ENCODE measurements at places on chromosomes 1 and 21.

DNA sequence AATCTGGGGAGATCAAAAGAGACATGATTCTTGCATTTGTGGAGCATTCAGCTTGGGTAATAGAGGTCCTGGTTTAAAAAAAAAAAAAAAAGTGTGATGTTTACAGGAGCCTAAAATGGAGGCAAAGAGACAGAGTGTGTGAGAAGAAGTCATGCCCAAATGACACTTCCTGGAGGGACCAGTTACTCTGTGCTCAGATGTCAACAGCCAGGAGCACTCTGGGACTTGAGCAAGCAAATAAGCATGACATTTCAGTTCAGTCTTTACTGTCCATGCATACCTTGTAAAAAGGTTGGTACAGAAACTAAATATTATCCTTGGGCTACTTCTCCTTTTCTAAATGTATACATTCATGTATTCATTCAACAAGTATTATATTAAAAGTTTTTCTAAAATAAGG lies 25.2 kb upstream of the ADGRL2 start:
- DNase-seq = no peak

DNA sequence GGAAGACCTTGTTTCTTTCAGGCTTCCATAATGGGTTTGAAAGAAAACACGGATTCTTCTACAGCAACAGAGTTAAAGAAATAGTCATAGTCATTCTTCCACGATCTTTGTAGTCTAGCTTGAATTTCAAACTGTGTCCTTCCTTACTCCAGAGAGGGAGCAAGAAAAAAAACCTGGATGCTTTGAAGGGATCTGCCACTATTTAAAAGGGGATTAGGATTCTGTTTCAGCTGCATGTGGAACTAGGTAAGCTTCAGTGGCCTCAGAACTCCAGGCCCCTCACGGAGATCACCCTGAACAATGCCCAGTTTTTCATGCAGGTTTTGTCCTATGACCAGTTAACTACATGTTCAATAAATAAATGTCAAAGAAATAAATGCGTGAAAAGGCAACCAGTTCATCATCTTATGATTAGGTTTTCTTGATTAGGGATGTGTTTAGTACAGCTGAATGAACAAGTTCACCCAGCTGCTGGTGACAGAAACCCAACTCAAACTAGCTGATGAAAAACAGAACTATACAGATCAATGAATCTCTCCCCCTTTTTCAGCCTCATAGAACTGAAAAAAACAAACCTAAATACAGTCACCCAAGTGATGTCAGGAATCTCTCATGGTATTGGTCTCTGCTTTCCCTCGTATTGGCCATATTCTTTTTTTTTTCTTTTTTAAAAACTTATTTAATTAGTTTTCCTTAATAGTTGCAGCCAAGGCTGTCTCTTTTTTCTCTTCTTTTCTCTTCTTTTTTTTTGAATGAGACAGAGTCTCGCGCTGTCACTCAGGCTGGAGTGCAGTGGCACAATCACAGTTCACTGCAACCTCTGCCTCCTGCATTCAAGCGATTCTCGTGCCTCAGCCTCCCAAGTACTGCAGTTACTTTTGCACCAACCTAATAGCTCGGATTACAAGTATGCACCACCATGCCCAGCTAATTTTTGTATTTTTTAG lies 14.6 kb upstream of the MPZL1 start:
- DNase-seq = no peak

GRCh38 chr21:37459575-37459974 lies 93.0 kb downstream of the DYRK1A start:
- no peak for DNase-seq

DNA sequence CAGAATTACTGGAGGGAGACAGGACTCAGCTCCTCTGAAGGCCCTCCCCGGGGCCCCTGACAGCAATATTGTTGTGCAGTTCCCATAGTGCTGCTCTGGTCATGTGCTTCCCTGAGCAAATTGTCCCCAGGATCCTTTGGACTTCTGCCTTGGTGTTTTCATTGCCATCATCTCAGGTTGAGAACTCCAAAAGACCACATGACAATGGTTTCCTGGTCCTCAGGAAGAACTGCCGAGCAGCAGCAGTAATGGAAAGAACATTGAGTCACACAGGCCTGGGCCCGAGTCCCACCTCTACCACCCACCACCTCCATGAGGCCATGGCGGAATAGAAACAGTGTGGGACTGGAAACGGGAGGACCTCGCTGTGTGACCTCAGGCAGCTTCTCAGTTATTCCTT lies 6.3 kb upstream of the CTTNBP2NL start:
- DNase-seq = no peak

- no peak for DNase-seq
Observed at GRCh38 chr21:41425954-41426675, at the start of gene MX1. Gene MX1 (plus strand): TSS chr21:41426239. CDS start chr21:41432071, 5,832 bp downstream.

- DNase-seq = no peak
Observed at GRCh38 chr1:8078176-8078671, 52.1 kb upstream of the ERRFI1 start.

- no peak for DNase-seq
Observed at GRCh38 chr1:203131548-203132200, 4.1 kb downstream of the ADORA1 start.

- no peak for DNase-seq
Observed at GRCh38 chr1:248834343-248834940, 3.6 kb upstream of the ZNF672 start.

DNA sequence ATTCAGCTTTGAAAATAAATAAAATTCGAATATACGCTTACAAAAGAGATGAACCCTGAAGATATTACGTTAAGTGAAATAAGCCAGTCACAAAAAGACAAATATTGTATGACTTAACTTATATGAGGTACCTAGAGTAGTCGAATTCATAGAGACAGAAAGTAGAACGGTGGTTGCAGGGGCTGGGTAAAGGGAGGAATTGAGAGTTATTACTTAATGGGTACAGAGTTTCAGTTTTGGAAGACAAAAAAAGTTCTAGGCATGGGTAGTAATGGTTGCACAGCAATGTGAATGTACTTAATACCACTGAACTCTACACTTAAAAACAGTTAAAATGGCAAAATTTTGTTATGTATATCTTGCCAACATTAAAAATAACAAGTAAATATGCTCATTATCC lies 48.6 kb upstream of the ZNHIT6 start:
- DNase-seq = no peak

DNA sequence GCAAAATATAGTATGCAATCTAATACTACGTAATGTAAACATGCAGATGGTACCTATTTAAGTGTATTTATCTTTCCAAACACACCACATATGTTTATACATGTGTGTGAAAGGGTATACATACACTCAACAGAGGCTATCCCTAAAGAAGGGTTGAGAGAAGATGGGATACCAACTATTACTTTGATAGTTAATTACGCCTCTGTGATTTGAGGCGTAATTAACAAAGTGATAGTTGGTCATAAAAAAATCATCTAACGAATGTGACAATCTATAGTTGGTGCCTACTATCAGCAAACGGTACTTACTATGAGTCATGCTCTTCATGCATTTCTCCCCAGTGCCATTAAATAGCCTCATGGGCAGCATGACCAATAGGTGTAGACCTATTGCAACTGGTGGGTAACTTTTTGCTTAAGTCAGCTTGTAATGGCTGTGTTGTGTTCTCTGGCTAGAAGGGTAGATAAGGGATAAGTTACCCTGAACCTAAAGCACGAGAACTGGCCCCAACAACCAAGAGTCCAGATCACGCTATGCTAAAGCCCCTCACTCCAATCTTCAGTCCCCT lies 15.3 kb downstream of the RCAN1 start:
- DNase-seq = no peak

DNA sequence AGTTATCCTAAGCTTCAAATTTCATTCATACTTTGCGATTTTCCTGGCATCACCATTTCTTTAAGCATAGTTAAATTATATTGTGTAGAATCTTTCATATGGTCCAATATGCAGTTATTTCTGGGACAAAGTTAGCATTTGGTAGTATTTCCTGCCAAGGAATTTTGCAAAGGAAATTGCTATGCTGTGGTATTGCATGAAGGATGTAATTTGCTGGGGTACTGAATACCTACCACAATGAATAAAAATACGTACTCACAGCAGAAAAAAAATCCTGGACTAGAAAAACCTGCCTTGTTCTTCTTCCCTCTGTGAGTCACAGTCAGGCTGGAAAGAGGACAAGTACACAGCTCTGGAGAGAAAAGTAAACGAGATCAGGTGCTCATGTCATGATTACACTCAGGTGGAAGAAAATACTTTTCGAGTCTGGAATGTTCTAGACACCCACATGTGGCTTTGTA lies 241.2 kb downstream of the PTBP2 start:
- DNase-seq = no peak

DNA sequence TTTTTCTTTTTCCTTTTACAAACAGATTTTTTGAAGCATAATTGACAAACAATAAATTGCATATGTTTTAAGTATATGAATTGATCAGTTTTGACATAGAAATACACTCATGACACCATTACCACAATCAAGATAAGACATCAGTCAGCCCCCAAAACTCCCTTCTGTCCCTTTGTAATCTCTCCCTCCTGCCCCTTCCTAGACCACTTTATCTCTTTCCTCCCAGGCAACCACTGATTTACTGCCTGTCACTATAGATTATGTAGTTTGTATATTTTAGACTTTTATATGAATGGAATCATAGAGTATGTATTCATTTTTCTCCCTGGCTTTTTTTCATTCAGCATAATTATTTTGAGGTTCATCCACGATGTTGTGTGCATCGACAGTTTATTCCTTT lies 6.9 kb upstream of the SYT14 start:
- no peak for DNase-seq

DNA sequence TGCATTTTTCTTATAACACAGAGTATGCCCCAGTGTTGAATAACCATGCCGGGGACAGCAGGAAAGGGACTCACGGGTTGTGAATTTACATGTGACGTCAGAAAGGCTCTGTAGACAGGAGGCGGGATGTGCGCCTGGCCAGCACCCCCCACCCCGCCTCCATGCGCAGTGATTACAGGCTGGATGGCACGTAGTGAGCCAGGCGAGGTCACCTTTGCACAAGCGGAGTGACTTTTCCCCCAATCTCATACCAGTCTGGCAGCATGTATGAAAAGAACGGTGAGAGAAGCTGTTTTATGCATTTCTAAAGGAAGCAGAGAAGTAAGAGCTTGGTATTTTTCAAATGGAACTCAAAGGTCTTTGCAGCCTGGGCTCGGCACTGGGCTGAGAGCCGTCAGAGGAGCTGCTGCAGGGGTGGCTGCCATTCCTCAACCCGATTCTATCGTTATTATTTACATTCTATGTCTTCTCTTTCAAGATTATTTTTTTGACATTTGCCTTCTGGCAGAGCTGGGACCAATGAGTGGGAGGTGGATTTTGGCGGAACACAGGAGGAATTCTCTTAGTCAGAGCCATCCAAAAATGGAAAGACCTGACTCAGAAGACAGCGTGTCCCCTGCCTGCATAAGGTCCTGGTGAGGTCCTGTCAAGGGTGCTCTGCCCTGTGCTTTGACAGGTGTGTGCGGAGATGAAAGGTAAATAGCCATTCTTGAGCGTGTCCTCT lies 115.6 kb upstream of the SLC45A1 start:
- no peak for DNase-seq

GRCh38 chr1:234014208-234014607 lies 109.7 kb downstream of the SLC35F3 start:
- DNase-seq = no peak

- no peak for DNase-seq
Observed at GRCh38 chr1:47763591-47764171, 233.5 kb downstream of the TRABD2B start.

GRCh38 chr1:108327534-108328466 lies 83.9 kb upstream of the NBPF4 start:
- DNase-seq = peak; percentile 11

- no peak for DNase-seq
Observed at GRCh38 chr1:14742181-14742980, 143.9 kb downstream of the KAZN start.

DNA sequence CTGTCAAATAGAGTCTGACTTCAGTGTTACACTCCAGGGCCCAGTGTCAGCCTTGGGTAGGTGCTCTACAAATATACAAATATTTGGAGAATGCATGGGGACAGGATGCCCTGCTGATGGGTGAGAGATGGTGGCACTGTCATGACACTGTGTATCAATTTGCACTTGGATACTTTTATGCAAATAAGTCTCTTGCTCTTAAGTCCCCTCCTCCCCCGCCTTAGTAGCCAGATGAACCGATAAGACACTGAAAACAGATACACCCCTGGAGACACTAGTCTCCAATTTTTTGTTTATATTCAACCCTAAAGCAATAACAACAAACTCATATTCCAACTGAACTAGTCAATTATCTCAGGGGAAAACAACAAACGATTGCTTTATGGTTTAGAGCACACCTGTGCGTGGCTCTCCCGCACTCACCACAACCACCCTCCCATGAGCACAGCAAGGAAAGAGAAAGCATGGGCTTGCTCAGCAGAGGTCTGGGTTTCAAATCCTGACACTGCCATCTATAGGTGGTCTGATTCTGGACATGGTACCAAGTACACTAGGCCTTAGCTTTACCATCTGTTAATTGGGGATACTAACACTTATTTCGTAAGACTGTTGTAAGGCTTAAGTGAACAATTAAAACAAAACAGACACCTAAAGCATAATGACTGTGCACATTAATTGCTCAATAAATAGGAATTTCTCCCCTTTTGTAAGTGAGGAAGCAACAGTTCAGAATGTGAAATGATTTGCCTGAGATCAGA lies 50.3 kb downstream of the HIVEP3 start:
- DNase-seq = peak; percentile 87

DNA sequence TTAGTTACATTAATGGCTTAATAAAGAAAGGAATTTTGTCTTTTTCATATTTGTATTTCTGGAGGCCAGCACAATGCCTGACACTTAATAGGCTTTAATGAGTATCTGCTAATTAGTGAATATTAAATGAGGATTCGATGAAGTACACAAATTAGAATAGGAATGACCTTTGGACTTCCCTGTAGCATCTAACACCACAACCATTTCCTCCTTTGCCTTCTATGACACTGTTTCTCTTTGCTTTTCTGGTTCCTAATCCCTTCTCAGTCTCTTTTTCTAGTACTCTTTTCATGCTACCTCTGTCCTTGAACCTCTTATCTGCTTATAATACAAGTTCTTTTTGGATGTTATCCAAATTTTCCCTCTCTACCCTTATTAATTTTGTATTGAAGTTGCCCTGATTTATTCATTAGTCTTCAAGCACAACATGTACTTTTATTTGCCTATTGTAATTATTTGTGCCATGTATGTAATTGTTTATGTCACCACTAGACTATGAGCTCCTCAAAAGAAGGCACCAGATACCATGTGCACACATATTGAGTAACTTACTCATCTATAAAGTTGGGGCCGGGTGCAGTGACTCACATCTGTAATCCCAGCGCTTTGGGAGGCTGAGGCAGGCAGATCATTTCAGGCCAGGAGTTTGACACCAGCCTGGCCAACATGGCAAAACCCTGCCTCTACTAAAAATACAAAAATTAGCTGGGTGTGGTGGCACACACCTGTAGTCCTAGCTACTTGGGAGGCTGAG lies 23.8 kb downstream of the RPS27 start:
- DNase-seq = no peak

GRCh38 chr1:178645808-178646200 lies 79.2 kb upstream of the RALGPS2 start:
- no peak for DNase-seq

DNA sequence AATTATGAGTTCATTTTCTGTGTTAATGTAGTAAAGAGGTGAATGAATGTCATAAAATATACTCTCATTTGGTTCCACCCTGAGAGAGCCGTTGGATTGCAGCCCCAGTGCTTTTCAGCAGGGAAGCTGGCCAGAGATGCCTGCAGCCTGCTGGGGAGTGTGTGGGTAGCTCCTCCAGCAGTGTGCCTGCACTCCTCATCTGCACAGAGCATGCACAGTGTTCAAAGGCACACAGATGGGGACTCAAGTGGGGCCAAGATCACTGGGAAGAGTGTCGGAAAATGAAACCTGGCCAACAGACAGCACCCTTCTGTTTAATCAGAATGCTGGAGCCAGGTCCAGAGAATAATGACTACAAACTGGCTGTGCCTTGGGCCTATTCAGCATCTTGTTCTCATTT lies 206.8 kb downstream of the ST6GALNAC3 start:
- DNase-seq = no peak

Data from Jurkat, Clone E6-1 (cell line).